ENCODE measurements at places on chromosomes 6 and 20.
A peak's percentile ranks its signal among the peaks of the same experiment; 100 is the strongest.

- no peak for DNase-seq
Measured at GRCh38 chr6:66103954-66104353, 396.9 kb upstream of the EYS start.

DNA sequence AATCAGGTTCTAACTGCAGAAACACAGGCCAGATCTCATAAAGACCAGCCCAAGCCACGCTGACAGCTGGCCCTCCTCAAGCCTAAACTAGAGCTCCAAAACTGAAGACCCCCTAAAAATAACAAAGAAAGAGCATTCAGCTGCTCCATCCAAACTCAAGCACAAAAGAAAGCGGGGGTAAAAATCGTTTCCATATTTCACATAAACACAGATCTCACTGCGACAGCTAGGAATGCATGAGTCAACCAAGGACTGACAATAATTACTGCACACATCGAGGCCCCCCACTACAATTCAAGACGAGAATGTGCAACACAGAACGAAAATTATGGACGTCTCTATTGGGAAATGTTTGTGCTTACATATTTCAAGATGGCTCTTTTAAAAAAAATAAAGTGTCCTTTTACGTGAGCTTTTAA is 31.1 kb downstream of the CNKSR3 start:
- DNase-seq, result no peak

- no peak for DNase-seq
Measured at GRCh38 chr6:75290136-75290945, 5.7 kb upstream of the TMEM30A start.

- DNase-seq, result no peak
Measured at GRCh38 chr20:54140486-54140885, 33.3 kb downstream of the CYP24A1 start.

DNA sequence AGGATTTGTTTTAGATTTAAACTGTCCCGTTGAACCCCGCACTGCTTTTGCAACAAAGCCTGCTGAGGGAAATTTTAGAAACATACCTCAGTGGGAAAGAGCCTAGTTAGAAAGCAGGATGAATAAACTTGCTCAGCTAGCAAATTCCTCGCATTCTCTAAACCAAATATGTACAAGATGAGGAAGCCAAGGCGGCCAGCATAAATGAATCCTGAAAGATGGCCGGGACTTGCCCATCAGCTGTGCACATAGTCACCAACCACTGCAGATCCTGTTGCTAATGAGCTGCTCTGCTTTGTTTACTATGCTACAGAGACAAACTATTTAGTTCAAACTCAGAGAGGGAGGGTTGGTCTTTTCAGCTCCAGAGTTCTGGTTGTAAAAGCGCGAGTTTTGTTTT is 49.0 kb downstream of the TMEM170B start:
- no peak for DNase-seq

- no peak for DNase-seq
Measured at GRCh38 chr6:45148278-45148677, 179.9 kb upstream of the RUNX2 start.

DNA sequence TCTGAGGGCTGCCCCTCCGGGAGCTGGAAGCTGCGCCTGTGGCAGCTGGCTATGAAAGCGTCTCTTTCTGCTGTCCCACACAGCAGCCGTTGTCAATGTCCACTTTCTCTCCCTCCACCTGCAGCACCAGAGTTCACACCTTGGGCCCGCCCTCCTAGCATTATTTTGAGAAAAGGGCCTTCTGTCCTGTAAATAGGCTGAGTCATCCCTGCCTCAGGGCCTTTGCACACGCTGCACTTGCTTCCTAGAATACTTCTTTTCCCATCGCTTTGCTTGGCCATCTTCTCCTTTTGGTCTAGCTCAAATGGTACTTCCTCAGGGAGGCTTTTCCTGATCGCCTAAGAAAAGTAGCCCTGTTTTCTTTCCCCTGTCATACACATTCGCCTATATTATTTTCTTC is 69.3 kb upstream of the ZNFX1 start:
- no peak for DNase-seq

DNA sequence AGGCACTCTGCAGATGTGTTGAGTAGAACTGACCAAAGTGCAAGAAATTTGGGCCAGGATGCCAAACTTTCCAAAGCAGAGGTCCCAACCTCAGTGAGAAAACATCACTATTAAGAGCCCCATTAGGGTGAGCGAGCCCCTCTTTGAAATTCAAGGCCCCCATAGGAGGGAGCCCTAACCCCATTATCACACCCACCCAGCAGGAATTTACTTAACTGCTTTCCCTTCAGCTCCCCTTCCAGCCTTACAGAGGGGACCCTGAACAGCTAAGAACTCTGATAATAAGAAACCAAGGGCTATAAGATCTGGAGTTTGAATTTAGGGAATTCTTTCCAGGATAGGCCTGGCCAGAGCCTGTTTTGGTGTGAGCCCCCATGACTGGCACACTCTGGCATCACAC is 130.6 kb downstream of the NFATC2 start:
- no peak for DNase-seq

DNA sequence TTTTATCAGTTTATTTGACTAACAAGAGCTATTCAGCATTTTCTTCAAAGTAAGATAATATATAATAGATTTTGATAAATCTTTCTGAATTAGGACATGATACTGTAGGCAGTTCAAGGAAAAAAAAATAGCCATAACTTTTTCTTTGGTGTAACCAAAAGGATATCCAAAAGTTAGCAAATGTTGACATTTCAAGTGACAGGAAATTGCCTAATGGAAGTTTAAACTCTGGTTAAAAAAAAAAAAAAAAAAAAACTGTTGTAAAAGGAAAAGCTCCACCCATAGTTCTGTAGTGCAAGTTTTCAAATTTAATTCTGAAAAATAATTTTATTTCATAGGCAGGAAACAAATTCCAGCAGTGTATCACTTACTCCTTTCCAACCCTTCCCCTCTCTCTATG is 18.8 kb downstream of the HEBP2 start:
- no peak for DNase-seq

DNA sequence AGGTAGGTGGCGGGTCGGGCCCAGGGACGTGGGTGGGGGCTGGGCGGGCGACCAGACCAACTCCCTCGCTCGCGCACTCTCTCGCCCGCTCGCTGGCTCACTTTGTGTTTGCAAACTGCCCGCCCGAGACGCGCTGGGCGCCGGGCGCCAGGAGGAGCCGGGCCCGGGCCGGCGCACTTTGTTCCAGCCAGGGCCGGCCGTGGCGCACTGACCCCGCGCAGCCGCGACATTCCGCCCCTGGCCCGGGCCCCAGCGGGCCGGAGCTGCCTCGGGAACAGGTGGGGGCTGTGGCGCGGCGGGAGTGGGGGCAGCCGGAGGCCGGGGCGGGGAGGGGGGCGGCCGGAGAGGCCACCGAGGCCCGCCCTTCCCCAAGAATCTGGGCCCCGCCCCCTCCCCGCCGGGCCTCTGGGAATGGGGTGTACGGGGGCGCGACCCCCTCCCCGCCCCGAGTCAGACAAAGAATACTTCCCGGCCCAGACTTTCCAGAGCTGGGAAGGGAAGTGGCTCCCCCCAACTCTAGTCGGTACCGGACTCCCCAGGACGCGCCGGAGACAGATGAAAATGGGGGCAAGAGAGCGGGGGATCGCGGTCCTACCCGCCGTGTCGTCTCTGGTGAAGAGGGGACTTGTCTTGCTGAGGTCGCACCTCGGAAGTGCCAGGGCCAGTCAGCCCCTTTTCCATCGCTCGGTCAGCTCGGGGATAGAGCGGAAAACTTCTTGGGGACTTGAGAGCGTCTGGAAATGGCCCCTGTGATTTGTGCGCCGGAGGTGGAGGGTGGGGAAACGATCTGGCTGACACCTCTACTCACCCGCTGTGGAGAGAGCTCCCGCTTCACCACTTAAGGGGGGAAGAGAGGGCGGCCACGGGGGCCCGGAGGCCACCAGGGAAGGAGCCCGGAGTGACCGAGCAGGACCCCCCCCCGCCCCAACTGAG is 951 bp downstream of the FOXP4 start:
- DNase-seq, result peak; percentile 49

GRCh38 chr20:62321521-62321948 is 18.7 kb downstream of the ADRM1 start:
- DNase-seq, result peak; percentile 72

- DNase-seq, result peak; percentile 84
Measured at GRCh38 chr20:555976-556385, 12.4 kb upstream of the CSNK2A1 start.

DNA sequence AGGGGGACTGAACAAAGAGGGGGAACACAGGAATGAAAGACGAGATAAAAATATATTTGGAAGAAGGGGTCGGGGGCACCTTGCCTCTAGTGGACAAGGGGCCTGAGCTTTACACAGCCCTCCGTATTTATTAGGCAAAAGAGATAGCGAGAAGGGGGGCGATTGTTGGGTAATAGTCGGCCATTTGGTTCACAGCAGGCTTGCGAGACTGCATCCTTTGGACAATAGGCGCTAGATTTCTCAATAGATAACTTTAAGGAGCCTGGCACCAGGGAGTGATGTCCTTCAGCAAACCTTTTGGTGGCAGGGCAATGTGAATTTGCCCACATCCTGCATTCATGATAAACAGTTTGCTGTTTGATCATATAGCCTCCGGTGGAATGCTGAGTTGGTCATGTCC is 3.0 kb upstream of the NANP start:
- no peak for DNase-seq

- DNase-seq, result no peak
Measured at GRCh38 chr6:164826831-164827468, 482.5 kb downstream of the C6orf118 start.

GRCh38 chr6:127547215-127547614 is 28.1 kb upstream of the MTCL3 start:
- DNase-seq, result peak; percentile 31
